Activated CD4-positive, alpha-beta T cell treated with anti-CD3 and anti-CD28 coated beads for 36 hours (primary cell): ENCODE measurements at places on chromosomes 16 and 17. TPM values are rescaled to one million over a fixed set of nuclear protein-coding genes. Genes with fewer than 3 reads are reported as not detected.

GGNBP2 gene
- 81.4 TPM for total RNA-seq

OTOP3 gene
- not detected for total RNA-seq

DNA sequence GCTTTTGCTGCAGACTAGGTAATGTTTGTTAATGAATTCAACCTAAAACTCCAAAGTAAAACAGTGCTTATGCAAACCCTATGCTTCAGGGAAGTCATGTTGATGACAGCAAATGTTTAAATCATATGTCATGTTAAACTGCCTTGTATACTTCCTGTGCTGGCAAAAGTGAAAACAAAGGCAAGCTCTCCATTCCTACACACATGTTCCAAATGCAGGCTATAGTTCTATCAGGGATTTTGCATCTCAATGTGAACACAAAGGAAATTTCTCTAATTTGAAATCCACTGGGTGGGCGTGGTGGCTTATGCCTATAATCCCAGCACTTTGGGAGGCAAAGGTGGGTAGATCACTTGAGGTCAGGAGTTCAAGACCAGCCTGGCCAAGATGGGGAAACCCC, 19.3 kb downstream of the UNK start:
- H3K4me3 ChIP-seq, result no peak overlapping the region
- H3K4me1 ChIP-seq, result peaks cover 12% of the 10 kb centered on the region
- no peak overlapping the region for H3K27ac ChIP-seq
- no peaks in the 10 kb centered on the region for H3K27me3 ChIP-seq
- H3K36me3 ChIP-seq, result peaks cover 7% of the 10 kb centered on the region
- DNase-seq, result no peak

PHF23 gene
- total RNA-seq, result 35.2 TPM

DNA sequence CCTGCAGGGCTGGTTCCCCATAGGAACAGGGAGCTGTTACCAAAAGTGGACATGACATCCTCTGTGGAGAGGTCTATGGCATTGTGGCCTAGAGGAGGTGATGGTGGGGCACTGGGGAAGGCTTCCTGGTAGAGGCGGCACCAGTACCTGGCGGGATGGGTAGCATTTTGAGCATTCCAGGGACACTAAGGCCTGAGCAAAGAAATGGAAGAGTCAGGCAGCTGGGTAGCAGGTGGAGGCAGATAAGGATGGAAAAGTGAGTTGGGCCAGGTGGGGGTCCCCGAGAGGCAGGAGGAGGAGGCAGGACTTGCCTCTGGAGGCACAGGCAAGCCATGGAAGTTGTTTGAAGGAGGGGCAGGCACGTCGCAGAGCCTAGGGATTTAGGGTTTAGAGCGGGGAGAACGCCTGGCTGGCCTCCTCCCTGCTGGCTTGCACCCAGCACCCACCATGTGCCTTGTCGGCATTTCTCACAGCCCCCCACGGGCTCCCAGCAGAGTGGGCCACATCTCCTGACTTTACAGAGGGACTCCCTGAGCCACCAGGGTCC, 5.1 kb upstream of the ADCY7 start:
- H3K4me3 ChIP-seq, result no peak overlapping the region
- peaks cover 2% of the 10 kb centered on the region for H3K27me3 ChIP-seq
- H3K36me3 ChIP-seq, result peaks cover 3% of the 10 kb centered on the region
- DNase-seq, result no peak
- no peak overlapping the region for H3K27ac ChIP-seq

RDM1 gene
- 6.5 TPM for total RNA-seq

CTRB2 gene
- not detected for total RNA-seq

TUBD1 gene
- total RNA-seq, result 11.0 TPM

DNA sequence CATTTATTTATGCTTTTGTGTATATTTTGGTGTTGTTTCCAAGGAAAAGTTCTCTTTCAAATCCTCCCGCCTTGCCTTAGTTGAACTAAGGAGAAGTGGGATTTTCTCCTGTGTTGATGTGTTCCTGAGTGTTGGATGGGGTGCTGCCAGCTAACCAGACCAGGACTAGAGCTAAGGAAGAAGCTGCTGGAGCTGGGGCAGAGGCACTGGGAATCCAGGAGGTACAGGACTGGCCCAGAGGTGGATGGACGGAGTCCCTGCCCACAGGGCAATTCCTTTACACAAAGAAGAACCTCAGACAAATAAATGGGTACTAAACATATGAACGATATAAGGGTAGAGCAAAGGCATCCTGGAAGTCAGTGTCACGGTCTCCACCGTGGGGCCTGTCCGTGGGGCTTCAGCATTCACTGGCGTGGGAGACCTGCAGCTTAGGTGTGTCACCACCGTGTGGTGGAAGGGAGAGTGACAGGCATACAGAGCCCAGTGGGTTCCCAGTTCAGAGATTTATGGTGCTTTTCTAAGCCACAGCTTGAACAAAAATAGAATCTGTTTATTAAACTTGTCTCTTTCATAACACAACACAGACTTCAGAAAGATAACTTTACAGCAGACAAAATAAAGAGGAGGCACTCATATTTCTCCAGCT, 270.7 kb downstream of the NTN1 start:
- H3K27me3 ChIP-seq, result no peaks in the 10 kb centered on the region
- peaks cover 42% of the 10 kb centered on the region for H3K4me1 ChIP-seq
- H3K27ac ChIP-seq, result no peak overlapping the region
- DNase-seq, result peak; percentile 75
- H3K4me3 ChIP-seq, result no peak overlapping the region

HNF1B gene
- total RNA-seq, result not detected

TRPV3 gene
- total RNA-seq, result 0.61 TPM

DNA sequence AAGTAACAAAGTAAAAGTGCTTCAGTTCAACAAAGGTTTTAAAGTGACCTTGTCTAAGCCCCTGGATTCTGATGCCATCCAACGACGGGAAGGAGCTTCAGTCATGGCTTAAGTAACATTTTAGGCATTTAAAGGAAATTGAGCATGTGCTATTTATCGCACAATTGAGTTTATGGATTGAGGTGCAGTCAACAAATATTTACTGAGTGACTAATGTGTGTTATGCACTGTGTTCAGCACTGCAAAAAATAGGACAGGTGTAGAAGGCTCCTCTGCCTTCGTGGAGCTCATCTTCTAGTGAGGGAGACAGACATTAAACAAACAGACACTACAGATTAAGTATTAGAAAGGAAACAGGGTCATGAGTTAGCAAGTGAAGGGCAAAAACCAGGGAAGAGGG, 12.5 kb downstream of the TMIGD1 start:
- no peak for DNase-seq
- no peaks in the 10 kb centered on the region for H3K27me3 ChIP-seq
- H3K36me3 ChIP-seq, result no peaks in the 10 kb centered on the region
- no peak overlapping the region for H3K4me3 ChIP-seq
- H3K4me1 ChIP-seq, result peaks cover 27% of the 10 kb centered on the region

DNA sequence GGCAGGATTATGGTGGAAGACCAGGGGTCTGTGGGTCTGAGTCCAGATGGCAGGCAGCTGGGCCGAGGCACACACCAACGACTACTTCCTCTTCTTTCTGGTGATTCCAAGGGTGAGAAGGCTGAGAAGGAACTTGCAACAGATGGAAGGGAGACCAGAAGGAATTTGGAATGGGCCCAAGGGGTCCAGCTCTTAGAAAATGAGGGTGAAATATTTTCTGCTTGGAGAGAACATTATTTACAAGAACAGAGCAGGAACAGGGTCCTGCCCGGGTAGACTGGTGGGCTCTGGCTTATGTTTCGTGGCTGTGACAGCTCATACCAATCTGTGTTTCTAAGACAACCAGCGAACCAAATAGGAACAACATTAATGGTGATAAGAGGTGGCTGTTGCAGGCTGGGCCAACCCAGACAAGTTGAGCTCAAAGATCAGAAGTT, 36.6 kb downstream of the CCDC42 start:
- H3K4me3 ChIP-seq, result no peak overlapping the region
- no peak overlapping the region for H3K27ac ChIP-seq
